Heart left ventricle (tissue), 16 donors: ENCODE measurements at places on chromosomes 2 and 18.

- DNase-seq: peak; percentile 32
Measured at GRCh38 chr18:54946149-54946581, 13.1 kb downstream of the CCDC68 start.

DNA sequence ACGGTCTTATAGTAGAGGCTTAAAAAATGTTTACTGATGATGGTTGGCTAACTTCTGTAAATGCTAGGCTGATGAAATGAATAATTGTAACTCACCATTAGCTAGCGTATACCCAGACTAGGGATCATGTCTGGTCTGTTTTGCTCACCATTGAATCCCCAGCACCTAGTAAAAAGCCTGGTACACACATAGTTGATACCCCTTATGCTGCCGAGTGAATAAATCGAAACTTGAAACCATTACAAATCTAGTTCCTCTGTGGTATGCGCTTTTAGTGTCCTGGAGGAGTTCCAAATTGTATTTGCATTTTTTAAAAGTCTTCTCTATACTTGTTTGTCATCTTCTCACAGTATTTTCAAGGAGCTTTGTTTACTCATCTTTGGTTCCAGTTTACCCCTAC is 1.3 kb downstream of the TAF1B start:
- DNase-seq: no peak

- DNase-seq: no peak
Measured at GRCh38 chr2:147636238-147636882, 208.5 kb upstream of the ACVR2A start.

- DNase-seq: peak; percentile 54
Measured at GRCh38 chr2:26615860-26616705, 25.1 kb downstream of the CIB4 start.

- no peak for DNase-seq
Measured at GRCh38 chr2:19300961-19301360, 57.5 kb downstream of the OSR1 start.

DNA sequence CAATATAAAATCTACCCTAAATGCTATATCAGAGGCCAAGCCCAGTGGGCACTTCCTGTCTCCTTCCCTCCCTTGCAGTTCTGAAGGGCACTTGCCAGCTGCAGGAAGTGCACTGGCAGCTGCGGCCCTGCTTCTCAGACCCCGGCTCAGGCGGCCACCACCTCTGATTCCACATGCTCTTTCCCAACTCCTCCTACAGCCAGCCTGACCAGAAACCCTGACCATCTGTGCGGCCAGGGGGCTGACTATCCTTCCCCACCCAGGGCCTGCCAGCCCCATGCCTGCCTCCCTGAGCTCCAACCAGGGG is 88.6 kb downstream of the ZBTB7C start:
- DNase-seq: no peak

- DNase-seq: no peak
Measured at GRCh38 chr2:218839430-218839829, 7.8 kb upstream of the PRKAG3 start.

DNA sequence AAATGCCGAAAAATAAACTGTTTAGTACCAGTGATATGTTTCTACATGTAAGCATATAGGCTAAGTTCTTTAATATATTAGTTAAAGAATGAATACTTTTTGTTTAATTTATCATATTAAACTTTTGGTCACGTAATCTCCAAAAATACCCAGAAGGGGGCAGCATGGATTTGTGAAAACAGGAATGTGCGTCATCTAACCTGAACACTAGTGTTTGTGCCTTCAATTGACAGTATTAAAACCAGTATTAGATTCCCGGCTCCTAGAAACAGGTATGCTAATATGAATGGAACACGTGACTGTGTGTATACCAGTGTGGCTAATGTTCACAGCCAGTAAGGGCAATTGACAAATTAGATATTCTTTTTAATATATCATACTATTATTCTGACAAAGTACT is 51.8 kb downstream of the WDR7 start:
- no peak for DNase-seq

GRCh38 chr18:57051657-57052044 is 95.2 kb upstream of the BOD1L2 start:
- no peak for DNase-seq

DNA sequence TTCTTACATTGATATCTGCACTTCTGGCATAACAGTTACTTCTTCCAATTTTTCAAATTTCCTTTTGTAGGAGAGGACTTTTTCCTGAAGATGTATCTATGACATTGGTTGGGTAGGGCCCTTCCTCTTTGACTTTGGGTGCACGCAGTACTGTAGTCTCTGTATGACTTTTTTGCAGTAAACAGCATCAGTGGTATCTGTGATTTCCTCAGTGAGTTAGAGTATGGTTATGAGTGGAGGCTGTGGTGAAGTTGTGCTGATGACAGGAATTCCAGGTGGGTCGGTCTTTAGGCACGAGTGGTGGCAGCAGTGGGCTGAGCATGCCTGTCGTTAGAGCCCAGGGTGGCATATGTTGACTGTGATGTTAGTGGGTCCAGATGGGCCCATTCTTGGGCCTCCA is 17.6 kb downstream of the ACVR1C start:
- no peak for DNase-seq

DNA sequence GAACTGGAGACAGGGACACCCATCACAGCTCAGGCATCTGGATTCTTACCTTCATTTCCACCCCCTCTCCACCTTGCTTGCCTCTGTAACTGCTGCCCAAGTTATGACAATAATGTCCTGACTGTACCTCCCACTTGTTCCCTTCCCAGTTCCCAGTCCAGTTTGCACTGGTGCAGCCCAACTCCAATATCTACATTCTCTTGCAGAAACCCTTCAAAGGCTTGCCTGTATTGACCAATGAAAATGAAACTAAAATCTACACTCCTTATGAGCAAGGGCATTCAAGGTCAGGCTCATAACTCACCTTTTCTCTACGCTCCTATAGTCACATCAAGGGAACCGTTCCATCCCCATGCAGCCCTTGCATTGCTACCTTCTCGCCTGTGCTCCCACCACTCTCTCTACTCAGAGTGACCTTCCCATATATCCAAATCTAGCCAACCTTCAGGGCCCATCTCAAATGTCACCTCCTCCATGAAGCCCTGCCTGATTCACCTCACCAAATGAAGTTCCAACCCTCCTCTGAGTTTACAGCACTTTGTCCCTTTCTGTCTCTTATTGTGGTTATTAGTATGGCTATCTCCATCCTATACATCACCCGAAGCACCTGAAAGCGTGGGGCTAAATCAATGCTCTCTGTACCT is 219.0 kb downstream of the ALPK2 start:
- DNase-seq: no peak

DNA sequence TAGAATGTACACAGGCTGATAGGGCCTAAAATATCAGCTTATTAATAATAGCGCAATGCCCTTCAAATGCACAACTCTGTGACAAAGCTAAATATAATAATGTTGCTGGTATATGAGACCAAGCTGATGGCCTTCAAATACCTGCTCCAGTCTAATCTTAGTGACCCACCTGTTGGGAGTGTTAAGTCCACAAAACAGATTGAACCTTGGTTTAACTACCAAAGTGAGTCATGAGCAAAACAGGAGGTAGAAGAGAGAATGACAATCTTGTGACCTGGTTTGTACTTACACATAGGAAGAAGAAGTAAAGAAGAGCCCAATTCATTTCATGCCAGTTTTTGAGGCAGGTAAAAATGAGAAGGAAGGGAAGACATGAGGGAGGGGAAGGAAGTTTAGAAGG is 295.0 kb downstream of the NR4A2 start:
- DNase-seq: no peak

DNA sequence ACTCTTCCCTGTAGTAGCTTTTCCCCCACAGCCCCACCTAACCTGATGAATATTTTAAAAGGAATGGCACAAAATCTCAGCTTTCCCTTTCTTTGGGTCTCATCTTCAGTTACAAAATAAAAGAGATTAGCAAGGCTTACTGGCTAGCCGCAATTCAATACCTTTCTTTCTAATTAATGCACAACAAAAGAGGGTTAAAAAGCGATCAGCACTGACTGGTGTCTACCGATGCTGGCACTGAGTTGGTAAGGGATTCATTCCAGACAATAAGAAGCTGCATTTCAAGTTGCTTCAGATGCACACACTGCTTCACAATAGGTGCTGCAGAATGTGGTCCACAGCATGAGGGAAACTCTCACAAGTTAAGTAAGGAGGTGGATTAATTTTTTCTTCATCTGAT is 41.9 kb downstream of the HDHD2 start:
- DNase-seq: no peak

GRCh38 chr2:42826231-42826630 is 33.8 kb upstream of the HAAO start:
- DNase-seq: no peak

- no peak for DNase-seq
Measured at GRCh38 chr18:28767727-28768211, 590.8 kb upstream of the CDH2 start.

DNA sequence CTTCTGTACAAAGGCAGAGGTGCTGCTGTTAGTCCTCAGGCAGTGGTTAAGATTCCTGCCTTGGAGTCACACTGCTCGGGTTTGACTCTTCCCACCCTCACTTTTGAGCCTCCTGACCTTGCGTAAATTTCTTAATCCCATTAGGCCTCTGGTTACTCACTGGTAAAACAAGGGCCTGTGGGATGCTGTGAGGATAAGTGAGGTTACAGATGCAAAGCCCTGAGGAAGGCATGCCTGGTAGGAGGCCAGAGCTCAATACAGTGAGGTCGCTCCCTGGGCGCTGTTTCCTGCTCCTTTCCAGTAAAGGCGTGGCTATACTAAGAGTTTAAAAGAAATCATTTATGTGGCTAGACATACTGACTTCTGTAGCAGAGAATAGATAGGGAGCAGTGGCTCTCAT is 127.5 kb upstream of the TMEM200C start:
- no peak for DNase-seq

DNA sequence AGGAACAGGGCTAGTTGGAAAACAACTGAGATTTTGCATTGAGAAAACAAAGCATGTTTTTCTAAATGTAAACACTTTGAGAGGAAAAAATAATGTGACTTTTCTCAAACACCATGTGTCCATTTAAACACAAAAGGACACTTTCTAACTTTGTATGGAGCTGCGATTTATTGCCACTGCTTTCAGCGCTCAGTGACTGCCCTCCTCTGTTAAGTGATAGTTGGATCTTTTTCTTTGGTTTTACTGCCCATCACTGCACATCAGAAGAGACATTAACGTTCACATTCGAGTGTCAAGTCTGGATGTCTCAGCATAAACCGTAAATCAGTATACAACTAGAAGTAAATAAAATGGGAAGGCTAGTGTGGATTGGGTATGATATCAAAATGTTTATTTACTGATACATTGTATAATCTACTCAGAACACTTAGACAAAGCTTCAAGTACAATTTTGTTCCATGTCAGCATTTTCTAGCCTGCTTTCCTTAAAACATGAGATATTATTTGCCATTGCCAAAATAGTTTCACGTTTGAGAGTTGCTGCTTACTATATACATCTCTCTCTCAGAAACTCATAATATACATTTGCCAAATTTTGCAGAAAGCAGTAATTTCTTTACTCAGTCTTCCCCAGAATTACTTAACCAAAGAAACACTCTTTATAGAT is 237.6 kb downstream of the IKZF2 start:
- no peak for DNase-seq

- DNase-seq: peak; percentile 61
Measured at GRCh38 chr2:85308896-85309555, 18.8 kb downstream of the TGOLN2 start.

DNA sequence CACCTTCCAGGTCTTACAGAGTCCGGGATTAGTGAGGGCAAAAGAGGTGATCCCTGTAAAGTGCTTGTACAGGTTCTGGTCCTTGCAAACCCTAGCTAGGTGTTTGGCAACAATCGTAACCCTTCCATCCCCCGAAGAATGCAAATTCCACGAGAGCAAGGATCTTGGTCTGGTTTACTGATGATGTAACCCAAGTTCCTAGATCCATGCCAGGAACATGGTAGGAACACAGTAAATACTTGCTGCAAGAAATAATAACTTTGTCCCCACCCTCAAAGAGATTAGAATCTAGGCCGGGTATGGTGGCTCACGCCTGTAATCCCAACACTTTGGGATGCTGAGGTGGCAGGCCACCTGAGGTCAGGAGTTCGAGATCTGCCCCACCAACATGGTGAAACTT is 6.8 kb upstream of the NEU2 start:
- DNase-seq: no peak

DNA sequence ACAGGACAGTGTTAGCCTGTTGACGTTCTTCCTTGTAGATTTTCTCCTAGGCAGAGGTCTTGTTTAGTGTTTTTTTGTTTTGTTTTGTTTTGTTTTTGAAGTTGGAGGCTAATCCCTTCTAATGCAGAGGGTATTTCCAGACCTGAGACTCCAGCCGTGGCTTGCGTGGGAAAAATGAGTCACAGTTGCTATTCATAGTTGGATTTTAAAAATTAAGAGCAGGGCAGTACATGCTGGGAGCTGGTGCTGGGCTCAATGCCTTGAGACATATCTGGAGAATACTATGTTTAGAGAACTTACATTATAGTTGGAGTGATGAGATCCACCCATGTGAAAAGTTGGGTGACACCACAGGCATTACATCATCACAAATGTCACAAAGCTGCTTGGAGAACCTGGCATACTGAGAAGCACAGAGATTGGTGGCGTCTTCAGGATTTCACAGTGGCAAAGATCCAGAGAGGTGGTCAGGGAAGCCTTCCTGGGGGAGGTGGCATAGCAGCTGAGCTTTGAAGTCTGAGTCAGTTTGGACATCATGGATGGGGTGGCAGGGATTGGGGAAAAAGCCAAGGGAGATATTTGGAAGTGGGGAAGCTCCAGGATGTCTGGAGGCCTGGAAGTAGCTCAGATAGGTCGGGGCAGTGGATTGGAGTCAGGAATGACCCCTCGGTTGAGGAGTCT is 249.4 kb downstream of the LOXHD1 start:
- DNase-seq: peak; percentile 68

DNA sequence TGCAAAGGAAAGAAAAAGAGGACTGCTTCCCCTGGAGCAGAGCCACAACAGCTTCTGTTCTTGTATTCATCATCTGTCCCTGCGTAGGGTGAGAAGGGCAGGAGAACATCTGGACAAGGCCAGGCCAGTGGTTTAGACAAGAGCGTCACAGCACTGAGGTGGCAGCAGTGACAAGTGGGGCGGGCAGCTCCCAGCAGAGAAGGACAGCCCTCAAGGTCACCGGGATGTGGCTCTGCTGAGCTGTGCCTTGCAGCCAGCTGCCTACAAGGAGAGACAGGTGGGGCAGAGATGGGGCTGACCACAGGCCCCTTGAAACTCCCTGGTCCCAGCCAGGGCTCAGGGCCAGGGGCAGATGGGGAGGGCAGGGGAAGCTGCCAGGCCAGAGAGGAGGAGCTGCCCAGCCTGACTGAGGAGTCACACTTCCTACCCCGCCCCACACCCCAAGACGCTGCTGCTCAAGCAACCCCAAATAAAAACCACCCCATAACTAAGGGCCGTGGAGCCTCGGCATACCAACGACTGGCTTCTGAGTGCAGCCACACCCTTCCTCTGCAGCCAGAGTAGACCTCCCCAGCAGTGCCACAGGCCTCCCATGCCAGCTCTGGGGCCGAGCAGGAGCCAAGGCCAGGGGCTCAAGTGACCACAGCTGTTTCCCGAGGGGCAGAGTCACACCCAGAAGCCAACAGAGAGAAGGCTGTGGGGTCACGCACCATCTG is 5.4 kb downstream of the RAB11FIP5 start:
- DNase-seq: peak; percentile 49
